ENCODE measurements at places on chromosomes 6 and 20.

- DNase-seq, result peak; percentile 86
These were observed 32.4 kb upstream of the TIAM2 start for GRCh38 chr6:154962753-154963152.

- DNase-seq, result no peak
These were observed 28.8 kb upstream of the GMPR start for GRCh38 chr6:16209539-16209938.

DNA sequence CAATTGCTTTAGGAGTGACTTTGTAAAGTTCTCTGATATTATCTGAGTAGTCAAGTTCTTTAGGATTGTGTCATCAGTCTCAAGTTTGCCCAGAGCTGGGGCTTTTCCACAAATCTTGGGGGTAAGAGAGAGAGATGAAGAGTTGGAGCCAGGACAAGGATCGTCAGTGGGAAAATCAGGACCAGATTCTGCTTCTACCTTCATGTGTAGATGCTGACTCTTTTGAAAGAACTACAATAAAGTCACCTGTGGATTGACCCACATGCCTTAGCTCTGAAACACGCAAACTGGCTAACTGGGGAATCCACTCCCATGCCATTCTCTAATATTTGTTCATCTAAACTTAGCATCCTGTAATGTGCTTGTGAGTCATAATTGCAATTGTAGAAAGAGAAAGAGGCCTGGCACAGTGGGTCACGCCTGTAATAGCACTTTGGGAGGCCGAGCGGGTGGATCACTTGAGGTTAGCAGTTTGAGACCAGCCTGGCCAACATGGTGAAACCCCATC is 15.6 kb upstream of the BICRAL start:
- peak; percentile 55 for DNase-seq

- DNase-seq, result peak; percentile 89
These were observed 323.1 kb downstream of the HDGFL1 start for GRCh38 chr6:22892452-22892851.

- peak; percentile 81 for DNase-seq
These were observed 68.8 kb downstream of the GJA1 start for GRCh38 chr6:121504227-121504626.

DNA sequence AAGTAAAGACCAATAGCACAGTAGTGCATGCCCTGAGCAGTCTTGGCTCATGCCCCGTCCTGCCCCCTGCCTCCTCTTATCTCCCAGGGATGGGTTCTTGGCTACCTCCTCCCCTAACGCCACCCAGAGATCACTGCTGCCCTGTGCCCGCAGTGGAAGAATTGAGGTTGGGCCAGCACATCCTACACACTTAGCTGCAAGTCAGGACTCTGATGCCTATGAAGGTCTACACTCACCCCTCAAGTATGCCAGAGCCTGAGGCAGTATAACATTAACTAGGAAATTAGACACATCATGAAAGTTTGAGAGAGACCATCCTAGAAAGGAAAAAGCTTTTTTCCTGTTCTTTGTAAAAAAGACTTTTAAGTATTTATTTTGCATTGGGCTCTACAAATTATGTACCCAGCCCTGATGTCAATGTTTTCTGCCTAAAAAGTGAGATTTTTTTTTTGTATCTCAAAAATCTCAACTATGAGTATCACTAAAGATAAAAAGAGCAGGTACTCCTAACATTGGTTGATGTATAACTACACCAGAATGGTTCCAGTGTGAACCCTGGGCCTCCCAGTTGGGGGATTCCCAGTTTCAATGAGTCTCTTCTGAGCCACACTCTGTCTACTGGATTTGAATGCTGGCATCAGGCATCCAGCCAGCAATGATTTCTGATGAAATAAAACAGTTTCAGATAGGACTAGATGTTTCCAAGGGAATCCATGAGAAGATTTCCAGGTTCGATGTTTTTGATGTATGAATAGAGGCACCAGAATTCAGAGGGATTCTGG is 115.4 kb downstream of the ISM1 start:
- peak; percentile 97 for DNase-seq

GRCh38 chr6:15881150-15881549 is 218.3 kb upstream of the DTNBP1 start:
- no peak for DNase-seq

- peak; percentile 38 for DNase-seq
These were observed 415.6 kb upstream of the BTBD3 start for GRCh38 chr20:11502061-11502460.

GRCh38 chr20:63746751-63747315 is 7.3 kb downstream of the SLC2A4RG start:
- no peak for DNase-seq

GRCh38 chr6:20341096-20341495 is 60.6 kb upstream of the E2F3 start:
- no peak for DNase-seq

DNA sequence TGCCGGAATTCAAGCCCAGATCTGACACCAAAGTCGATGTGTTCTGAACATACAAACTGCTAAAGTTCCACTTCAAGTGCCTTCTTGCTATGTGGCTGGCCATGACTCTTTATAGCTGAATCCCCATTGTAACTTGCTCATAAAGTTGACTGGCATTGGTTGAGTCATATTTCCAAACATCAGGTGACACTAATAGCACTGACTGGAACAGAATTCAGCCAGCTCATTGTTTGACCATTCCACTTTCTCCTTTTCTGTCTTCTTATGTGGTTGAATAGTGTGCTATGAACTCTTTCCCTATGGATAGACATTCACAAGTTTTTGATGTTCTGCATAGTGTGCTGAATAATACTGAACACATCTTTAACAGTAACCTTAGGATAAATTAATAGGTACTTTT is 266.2 kb upstream of the ZFP64 start:
- DNase-seq, result peak; percentile 73

DNA sequence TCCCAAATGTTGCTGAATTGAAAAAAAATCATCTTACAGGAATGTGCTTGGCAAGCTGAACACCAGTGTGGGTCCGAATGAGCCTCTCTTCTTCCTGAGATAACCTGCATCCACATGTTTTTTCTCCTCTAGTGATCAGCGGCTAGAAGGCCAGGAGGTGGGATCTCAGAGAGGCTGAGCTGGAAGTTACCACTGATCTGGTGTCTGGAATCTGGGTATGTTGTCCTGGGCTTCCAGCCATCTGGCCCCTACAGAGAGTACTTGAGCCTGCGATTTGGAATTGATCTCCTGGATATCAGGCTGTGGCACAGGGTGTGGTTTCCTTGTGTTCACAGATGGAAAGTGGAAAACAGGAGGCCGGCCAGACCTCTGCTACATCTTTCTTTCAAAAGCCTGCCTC is 35.9 kb downstream of the SULF2 start:
- no peak for DNase-seq

DNA sequence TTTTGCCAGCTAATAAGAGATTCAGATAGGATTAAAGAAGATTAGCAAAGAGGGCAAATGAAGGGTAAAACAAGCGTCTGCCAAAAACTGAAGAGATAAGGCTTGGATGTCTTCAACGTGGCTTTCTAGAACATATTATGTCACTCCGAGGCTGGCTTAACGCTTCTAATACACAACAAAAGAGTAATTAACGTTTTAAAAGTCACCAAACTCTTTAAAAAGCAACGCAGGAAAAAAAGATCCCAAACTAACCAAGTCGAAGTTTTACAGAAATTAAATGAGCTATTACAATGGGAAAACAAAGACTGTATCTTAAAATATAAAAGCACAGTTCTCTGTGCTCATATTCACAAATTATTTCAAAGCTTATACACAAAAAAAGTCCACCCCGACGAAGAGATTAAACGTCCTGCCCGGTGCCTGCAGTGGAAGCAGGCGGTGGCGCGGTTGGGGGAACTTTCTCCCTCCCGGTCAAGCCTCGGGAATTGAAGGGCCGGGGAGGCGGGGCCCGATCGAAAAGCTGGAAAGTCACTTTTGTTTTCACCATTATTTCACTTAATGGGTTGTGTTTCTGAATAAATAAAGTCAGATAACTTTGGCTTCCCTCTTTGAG is 1.2 kb downstream of the MAK start:
- DNase-seq, result no peak

DNA sequence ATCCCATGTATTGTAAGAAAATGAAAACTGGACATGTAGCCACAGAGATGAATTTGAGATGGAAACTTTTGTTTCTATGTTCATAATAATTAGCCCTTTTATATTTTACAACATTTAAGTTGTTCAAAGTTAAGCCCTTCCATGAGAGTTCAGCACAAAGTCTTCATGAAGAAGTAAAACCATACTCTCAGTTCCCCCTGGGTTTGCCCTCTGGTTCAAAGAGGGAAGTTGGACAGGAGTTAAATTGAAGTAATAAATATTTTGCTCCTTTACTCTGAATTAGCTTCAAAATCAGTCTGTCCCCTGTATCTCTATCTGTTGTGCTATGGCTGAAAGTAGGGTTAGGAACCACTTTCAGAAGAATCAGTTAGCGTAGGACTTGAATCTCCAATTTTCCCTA is 31.1 kb downstream of the PHACTR2 start:
- no peak for DNase-seq

DNA sequence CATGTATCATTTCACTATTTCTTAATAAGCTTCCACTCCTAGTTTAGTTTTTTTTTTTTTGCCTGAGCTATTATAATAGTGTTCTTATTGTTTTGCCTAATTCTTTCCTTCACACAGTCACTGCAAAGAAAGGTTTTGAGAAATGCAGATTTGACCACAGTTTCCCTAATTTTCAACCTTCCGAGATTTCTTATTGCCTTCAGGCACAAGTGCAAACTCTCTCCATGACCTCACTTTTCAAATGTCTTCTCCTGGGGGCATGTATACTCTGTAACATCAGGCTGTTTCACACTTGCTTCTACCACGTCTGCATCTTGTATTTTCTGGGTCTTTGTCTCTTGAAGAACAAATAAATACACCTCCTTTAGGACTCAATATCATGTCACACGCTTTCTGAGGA is 339.0 kb upstream of the CITED2 start:
- DNase-seq, result no peak

- DNase-seq, result no peak
These were observed 62.0 kb upstream of the RREB1 start for GRCh38 chr6:7045746-7046145.

GRCh38 chr20:35743693-35744491 is 1.8 kb upstream of the RBM39 start:
- DNase-seq, result peak; percentile 19

DNA sequence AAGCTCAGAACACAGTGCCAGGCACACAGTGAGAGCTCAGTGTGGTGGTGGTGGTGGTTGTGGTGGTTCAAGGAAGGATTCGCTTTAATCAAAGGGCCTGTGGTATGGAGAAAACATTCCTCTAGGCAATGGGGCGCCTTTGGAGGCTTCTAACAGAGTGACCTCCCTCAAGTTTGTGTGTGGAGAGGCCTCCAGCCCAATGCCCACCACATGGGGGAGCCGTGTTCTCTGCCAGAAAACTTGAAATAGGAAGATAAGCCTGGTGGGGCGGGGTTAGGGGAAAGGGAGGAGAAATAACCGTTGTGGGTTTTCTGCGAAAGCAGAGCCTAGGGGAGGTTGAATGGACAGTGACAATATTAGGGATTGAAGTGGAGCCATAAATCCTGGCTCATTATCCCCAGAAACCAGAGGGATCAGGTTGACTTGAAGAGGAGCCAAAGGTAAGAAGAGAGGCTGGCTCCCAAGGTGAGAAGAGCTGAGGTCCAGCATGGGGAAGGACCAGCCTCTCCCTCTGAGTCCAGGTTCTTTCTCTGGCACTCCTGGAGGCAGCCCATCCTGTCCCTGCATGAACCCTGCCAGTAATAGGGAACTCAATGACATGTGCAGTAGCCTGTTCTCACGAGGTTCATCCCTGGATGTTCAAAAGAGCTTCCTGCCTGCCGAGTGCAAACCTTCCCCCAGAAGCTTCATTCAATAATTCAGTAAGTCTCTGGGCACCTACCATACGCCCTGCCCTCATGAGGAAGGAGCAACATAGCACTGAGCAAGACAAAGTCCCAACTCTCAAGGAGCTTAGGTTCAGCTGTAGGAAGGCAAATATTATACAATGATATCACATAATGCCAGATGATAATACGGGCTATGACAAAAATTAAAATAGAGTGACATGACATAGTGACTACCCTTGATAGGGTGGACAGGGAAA is 51.4 kb downstream of the TGM2 start:
- peak; percentile 55 for DNase-seq

DNA sequence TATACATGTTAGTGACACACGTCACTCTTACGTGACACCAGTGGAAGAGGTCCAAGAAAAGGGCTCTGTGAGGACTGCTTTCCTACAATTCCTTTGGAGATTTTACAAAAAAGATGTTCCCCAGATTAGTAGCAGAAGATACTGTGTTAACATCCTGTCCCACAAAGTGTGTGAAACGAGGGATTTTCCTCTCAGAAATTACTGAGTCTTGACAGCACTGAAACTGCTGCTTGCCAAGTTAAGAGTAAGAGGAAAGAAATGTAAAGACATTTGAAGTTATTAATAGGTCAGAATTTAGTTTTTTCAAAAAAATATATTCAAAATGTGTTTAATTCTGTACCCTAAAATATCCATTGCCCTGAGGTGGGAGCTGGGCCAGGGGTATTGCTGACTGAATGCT is 58.8 kb upstream of the MAP7 start:
- DNase-seq, result no peak

- no peak for DNase-seq
These were observed 115.9 kb upstream of the BCLAF1 start for GRCh38 chr6:136405420-136406029.

DNA sequence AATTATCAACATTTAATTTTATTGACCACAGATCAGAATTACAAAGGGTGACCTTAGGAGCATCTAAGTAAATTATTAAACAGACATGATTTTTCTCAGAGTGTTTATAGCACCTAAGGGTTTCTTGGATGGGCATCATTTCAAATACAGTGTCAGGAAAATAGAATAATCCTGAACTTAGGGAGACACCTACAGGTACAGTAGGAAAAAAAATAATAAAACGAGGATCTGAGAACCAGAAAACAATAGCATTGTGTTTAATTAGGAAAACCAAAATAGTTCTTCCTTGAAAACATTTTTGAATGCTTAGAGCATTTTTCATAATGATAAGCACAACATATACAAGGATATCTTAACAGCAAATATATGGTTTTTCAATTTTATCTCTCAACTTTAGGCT is 39.2 kb downstream of the MMUT start:
- DNase-seq, result peak; percentile 8

DNA sequence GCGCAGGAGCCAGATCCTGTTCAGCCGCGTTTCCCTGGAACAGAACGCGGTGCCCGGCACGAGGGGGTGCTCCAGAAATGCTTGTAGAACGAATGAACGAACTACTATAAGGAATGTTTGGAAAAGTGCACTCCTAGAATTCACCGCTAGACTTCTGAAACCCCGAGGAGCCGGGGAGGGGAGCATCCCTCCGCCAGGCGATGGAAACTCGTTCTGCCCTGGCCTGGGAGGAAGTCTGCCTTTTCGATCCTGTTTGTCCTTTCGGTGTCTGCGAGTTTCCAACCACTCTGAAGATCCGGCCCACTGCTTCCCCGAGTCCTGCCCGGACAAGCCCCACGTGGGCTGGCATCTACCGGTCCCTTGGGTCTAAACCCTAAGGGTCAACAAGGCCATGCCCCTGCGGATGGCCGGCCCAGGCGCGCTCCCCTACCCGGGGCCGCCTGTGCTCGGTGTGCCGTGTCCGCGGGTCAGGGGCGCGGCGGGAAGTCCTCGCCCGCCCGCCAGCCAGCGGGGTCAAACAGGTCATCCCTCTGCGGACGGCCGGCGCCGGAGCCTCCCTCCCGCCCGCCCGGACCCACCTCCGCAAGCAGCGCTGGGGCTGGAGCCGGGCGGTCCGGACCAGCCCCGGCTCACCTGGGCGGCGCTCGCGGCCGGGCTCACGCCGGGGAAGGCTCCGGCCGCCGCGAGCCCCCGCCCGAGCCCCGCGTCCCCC is 526 bp downstream of the SULF2 start:
- peak; percentile 64 for DNase-seq

All from Caki2 (cell line).